ENCODE measurements at places on chromosomes 5 and 9. TPM values are rescaled to one million over a fixed set of nuclear protein-coding genes. Genes with fewer than 3 reads are reported as not detected.

GRCh38 chr9:132919614-132920268 lies 24.7 kb downstream of the TSC1 start:
- DNase-seq, result no peak

- no peak for DNase-seq
These were observed 14.8 kb downstream of the IL9 start for GRCh38 chr5:135880801-135881200.

Gene FST
- 19.2 TPM for total RNA-seq

Gene SURF4
- 130 TPM for total RNA-seq

DNA sequence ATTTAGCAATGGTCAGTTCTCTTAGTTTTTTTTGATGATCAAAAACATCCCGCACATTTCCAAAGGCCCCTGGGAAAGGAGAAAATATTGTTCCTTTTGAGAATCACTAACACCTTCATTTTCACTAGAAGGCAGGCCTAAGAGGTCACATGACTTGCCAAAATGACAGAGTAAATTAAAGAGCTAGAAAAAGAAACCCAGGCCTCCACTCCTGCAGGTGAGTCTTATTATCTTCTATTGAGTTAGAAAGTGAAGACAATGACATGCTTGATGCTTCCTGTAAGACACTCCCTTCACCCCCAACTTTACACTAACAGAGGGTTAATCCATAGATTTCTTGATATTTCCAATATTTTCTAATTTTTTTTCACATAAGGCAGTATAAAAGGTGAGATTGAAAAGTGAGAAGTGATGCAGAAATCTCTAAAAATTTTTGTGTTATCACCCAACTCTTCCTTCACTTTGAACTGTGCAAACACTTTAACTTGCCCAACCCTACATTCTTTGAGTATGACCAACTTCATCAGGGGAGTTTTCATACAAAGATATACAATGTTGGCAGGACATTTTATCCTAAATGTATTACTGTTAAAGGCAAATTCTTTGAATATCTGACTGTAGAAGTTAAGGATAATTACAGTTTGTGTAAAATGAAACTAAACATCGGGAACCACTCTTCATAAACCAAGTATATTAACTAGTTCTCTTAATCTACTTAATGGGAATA lies 57.1 kb downstream of the SUB1 start:
- no peak for DNase-seq
